ENCODE measurements at places on chromosomes 7 and 10.

GRCh38 chr7:42946627-42946950, 14.4 kb downstream of the MRPL32 start:
- DNase-seq: no peak

GRCh38 chr10:125263551-125263950, 103.2 kb upstream of the CTBP2 start:
- no peak for DNase-seq

- DNase-seq: no peak
Measured at GRCh38 chr10:70752571-70752970, 32.6 kb downstream of the TBATA start.

DNA sequence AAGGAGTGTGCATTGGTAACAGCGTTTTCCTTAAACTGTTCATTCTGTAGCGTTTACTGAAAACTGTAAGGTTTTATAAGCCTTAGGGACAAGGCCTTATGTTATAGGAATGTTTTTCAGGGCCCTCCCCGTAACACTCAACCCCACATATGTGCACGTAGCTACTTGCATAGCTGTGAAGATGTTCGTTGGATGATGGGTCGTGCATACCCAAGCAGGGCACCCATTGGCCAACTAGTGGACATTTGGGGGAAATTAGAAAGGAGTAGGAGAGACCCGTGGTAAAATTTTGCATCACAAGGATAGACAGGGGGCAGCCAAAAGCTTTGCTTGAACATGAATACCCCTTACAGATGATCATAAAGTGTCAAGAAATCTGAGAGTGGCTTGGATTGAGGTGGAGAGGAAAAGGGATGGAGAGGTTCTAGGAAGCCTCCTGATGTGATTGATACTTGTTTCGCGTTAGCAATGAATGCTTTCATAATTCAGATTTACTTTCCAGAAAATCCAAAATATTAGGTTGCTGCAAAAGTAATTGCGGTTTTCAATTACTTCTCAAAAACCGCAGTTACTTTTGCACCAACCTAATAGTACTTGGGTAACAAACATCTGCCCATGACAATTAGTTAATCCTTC, 878 bp downstream of the SEC61A2 start:
- no peak for DNase-seq

GRCh38 chr10:33332183-33333065, 2.0 kb downstream of the NRP1 start:
- no peak for DNase-seq

GRCh38 chr7:7257899-7258692, 75.8 kb downstream of the C1GALT1 start:
- no peak for DNase-seq

DNA sequence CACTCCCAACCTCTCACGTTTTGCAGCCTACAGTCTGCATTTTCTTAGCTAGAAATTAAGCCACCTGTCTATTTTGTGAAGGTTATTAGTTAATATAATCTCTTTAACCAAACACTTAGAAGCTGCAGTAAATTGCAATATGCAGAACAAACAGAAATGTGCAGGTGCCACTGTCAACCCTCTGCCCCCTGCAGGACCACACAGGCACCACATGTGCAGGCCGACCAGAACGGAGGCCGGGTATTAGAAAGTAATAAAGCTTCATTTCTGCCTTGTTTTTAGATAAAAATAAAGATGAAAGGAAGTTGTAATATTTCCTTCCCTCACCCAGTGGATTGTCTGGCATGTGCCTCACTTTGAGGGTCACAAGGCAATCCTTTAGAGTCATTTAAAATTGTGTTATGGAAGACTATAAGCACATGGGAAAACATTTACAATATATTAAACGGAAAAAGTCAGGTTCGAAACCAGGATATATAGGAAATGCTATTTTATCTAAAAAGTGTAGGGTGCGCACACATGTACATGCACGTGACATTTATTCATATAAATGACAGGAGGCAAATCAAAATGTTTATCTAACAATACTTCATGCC, 158.2 kb downstream of the ARHGAP12 start:
- no peak for DNase-seq

GRCh38 chr10:86300931-86301830, 65.4 kb downstream of the GRID1 start:
- DNase-seq: no peak

DNA sequence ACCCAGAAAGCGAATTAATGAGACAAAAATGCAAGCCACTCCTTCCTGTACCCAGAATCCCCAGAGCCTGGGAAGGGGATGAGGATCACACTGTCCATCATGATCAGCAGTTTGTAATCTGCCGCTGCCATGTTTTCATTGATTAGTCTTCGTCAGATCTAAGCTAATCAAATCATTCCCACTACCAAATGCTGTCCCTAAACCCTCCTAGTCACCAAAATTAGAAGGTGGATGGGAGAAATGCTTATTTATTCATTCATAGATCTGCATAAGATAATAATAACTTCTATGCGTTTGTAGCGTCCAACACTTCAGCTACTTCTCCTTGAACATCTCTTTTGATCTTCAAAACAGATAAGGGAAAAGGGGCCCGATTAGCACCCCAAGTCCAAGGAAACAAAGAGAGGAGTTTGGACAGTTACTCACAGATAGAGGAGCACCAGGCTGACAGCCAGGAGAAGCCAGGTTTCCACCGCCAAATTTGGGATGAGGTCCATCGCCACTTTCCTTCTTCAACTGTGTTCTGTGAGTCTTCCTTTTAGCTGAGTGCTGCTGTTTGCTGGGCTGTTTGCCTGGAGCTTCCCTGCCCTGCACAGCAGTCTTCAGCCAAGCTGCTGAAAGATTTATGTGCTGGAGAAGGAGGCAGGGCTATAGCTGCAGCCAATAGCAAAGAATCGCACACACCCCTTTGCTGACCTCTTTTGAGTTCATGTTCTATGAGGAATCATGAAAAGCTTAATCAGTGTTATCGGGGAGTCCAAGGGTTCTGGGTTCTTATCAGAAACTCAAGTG, at the start of gene CYP3A5:
TSS of gene CYP3A5 (minus strand) at position 597 of the 792 bp plus-strand sequence. CDS start at position 497, 100 bp downstream.
- no peak for DNase-seq

- no peak for DNase-seq
Measured at GRCh38 chr7:40899151-40899550, 764.3 kb downstream of the SUGCT start.

- no peak for DNase-seq
Measured at GRCh38 chr10:420154-421121, 269.0 kb downstream of the DIP2C start.

DNA sequence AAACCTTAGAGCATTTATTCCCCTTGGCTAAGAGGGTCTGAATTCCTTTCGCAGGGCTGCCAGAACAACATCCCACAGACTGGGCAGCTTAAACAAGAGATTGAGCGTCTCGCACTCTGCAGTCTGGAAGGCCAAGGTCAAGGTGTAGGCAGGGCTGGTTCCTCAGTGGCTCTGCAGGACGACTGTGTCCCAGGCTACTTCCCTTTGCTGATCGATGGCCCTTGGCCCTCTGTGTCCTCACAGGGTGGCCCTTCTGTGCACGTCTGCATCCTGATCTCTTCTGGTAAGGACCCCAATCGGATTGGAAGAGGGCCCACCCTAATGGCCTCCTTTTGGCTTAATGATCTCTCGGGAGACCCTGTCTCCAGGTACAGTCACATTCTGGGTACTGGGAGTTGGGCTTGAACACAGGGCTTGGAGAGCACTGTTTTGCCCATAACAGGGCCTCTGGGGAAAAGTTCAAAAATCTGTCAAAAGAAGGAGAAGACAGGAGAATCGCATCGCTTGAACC, 35.1 kb upstream of the DNAJB6 start:
- DNase-seq: no peak

- no peak for DNase-seq
Measured at GRCh38 chr7:90946730-90947501, 317.3 kb upstream of the FZD1 start.

DNA sequence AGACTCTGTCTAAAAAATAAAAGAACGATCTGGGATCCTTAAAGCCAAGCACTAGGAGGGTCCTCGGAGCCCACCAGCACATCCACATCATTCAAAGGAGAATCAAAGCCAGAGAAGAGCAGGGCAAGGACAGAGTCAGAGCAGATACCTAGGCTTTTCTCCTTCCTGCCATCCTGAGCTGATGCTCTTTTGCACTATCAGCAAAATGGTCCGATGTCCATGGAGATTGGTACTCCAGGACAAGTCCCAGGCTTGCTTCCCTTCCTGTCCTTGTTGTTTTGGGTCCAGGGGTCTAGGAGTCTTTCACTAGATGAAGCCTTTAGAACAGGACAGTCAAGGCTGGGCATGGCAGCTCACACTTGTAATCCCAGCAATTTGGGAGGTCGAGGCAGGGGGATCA, 58.0 kb upstream of the ELN start:
- DNase-seq: no peak

DNA sequence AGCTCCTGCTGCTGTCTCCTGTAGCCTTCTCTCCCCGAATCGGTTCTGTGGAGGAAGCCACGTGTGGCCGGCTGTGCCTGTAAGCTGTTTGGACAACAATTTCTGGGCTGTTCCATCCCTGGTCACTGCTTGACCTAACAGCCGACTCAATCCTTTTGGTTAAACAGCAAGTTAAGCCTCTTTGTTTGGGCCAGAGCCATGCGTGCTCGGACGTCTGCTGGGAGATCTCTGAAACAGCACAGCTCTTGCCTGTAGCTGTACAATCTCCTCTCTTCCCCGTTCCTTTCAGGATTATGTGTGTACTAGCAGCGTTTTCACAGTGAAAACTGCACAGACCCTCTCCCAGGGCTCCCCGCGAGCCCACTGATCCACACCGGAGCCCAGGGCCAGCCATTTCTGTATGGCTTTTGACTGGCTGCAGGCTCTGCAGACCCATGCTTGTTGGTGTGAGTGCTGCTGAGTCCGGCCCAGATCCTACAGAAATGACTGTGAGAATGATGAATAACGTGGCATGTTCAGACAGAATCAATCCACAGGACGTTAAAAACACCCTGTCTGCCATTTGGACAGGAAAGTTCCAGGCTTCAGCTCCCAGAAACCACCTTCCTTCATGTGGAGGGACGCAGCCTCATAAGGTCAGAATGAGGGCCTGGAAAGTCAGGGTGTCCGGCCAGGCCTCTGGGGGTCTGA, 428.6 kb upstream of the ADARB2 start:
- no peak for DNase-seq

DNA sequence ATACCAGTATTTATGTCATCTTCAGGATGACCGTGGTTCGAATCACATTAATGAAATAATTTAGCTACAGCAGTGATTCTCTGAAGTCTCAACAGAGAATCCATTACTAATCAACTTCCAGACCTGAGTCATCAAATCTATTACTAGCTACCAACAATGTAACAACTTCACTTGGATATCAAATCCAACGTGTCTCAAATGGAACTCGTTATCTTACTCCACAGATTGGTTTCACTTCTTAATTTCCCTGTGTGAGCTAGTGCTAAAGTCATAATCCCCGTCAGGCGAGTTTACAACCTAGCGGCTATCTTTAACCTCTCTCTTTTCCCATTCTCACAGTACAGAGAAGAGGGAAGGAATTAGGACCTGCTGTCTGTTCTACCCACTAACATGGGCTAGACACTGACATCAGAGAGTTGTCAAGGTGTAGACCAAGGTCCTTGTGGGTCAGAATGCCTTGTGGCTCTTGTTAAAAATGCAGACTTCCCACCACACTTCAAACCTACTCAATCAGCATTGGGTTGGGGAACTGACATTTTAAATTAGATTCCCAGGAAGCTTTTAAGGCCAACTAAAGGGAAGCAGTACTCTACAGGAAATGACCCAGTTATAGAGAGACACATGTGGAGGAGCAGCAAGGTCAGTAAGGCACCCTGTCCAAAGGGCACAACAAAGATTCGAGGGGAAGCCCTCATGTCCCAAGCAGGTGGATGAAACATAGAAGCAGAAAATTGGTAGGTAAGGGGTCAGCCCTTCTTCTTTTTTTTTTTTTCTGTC, 57.3 kb upstream of the GSAP start:
- no peak for DNase-seq

DNA sequence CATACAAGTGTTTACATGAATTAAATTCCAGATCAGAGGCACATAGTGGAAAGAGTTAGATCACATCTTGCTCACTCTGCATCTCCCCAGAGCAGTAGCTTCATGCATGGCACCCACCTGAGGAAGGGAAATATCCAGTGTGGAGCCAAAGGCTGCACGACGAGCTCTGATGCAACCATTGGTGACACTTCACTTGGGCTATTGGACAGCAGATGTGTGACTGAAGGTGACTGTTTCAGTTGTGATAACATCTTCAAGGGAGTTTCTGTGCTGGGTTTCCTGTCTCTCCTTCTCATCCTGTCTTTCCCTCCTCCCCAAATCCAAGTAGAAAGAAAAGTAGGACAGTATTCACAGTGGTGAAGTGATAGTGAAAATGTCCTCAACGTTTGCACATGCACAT, 115.0 kb downstream of the TAF3 start:
- DNase-seq: no peak

DNA sequence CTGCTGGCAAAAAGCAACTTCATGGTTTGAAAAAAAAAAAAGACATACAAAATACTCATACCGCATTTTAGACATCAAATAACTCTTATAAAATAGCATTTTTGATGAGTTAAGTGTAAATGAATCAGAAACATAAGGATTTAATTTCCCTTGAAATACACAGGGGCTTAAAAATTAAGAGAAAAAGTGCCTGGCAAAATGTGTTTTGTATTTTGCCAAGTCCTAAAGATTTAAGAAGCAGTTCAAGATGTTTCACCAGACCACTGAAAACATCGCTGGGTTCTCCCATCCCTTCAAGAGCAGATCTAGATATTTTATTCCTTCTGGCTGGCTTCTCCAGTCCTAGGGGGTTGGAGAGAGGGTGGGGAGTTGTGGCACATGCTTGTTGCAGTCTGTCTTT, 396.4 kb downstream of the INHBA start:
- no peak for DNase-seq

GRCh38 chr7:74579800-74580685, 77.5 kb upstream of the GTF2I start:
- DNase-seq: no peak

DNA sequence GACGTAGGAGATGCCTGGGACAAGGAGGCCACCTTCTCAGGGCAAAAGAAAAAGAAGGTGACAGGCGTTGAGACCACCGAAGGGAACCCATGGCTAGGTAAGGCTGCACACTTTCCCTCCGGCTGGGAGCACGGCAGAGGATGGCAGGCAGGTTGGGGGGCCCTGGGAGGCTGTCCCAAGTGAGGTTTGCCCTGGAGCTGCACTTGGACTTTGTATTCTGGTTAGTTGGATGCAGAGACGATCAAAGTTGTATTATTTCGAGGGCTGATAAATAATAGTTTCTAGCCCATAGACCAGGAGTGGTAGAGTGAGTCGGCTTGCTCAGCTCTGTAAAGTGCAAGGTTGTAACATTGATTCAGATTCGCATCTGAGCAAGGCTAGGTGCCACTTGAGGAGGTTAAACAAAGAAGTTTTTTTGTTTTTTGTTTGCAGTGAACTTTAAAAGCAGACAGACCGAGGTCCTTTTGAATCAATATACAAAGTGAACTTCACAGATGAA, 608 bp downstream of the ENTPD7 start:
- no peak for DNase-seq
